ENCODE measurements at places on chromosomes 1 and 21. TPM values are rescaled to one million over a fixed set of nuclear protein-coding genes. Genes with fewer than 3 reads are reported as not detected.

- DNase-seq: no peak
Observed at GRCh38 chr1:43465505-43466067, 11.9 kb upstream of the HYI start.

The ICOSLG gene
- 2.8 TPM for total RNA-seq

- no peak for DNase-seq
Observed at GRCh38 chr1:19837866-19838265, 22.8 kb upstream of the RNF186 start.

GRCh38 chr1:200173097-200173618, 145.6 kb downstream of the NR5A2 start:
- DNase-seq: no peak

DNA sequence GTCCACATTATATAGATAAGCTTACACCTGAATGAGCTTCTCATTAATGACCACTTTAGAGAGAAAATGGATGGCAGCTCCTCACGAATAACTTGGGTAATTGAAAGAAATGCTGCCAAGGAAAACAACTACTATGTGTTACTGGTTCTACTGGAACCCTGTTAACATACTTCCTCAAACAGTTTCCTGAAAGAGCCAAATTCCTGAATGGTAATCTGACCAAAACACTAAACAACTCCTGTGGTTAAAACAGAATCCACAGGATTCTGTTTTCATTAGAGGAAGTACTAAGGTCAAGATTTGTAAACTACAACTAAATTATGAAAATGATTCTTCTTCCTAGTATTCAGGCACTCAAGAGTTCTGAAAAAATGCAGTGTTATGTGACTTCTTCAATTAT, 107.2 kb downstream of the DNM3 start:
- no peak for DNase-seq

DNA sequence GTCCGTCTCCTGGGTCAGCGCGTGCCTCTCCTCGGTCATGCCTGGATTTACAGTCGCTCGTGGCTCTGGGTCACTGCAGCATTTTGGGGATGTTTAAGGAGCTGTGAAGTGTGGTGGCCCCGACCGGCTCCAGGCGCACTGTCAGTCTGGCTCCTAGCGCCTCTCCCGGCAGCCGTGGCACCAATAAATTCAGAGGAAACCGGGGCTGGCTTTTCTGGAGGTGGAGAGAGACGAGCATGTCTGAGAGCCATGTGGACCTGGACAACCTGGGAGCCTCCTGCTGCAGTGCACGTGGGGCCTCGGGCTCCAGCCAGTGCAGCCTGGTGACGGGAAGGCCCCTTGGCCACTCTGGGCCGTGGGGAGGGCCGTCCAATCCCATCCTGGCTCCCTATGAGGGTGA, 17.1 kb downstream of the PLCH2 start:
- DNase-seq: no peak

- peak; percentile 58 for DNase-seq
Observed at GRCh38 chr1:2258122-2258681, 30.1 kb downstream of the SKI start.

DNA sequence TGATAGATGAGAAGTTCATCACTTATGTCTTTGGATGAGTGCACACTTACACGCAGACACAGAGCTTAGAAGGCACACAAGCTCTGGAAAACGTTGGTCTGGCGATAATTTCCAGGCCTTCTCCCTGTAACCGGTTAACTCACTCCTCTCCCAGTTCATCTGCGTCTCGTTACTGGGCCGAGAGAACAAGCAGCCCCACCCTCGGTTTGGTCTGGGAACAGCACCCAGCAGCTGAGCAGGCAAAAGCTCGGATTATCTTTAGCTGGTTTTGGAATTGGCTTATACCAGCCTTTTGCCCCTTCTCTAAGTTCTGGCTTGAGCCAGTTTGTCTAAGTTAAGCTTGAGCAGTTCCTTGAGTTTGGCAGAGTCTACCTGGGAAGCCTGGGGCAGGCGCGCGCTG, 27.3 kb upstream of the COL6A1 start:
- no peak for DNase-seq

GRCh38 chr21:43196826-43197225, 28.0 kb downstream of the CRYAA start:
- DNase-seq: no peak

The LCE2A gene
- total RNA-seq: not detected

- DNase-seq: no peak
Observed at GRCh38 chr1:185292237-185292636, 24.8 kb downstream of the IVNS1ABP start.

The PLEKHN1 gene
- total RNA-seq: 1.4 TPM

GRCh38 chr1:157274698-157275534, 136.7 kb upstream of the ETV3 start:
- no peak for DNase-seq

- DNase-seq: no peak
Observed at GRCh38 chr1:907611-908451, 15.9 kb upstream of the SAMD11 start.

DNA sequence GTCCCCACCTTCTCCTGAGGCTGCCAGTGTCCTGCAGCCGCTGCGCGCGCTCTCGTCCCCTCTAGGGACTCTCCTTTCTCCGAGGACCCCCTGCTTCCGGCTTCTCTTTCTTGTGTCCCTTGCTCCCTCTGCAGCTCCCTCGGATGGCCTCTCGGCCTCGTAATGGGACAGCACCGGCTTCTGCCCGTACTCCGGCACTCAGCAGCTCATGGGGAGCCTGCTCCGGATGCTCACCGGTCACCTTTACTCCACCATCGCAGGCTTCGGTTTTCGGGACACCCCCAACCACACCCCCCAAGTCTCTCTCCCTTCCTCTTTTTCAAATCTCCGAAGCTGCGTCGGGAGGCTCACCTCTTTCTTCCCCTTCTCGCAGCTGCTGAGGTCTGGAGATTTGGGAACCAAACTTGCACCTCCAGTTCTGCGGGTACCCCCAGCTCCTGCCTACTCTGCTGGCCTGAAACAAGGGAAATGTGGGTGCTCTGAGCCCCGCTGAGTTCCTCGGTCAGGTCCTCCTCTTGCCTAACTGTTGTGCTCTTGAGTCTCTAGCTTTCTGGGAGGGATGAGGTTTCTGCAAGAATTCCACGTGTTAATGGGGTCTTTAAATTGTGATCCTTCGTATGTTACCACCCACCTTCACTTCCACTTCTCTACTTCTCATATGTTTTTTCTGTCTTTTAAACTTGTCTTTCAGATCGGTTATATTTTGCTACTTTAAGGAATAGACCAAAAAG, 930 bp downstream of the CDC14A start:
- DNase-seq: peak; percentile 67

DNA sequence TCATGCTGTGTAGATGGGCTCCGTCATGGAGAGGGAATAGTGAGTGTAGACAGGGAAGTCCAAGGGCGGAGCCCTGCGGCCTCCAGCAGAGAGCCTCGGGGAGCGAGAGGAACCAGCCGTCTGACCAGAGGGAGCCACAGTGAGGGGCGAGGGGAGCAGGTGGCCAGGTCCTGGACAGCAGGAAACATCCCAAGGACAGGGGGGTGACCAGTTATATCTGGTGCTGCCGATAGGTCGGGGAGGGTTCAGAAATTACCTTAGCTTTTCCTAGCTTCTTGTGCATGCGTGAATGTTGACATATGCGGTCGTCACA, 46.5 kb downstream of the TRAPPC10 start:
- DNase-seq: no peak

- DNase-seq: peak; percentile 8
Observed at GRCh38 chr1:185813401-185813979, 79.3 kb downstream of the HMCN1 start.
